PC-3 (cell line): ENCODE measurements at places on chromosomes 5 and 9. TPM values are rescaled to one million over a fixed set of nuclear protein-coding genes. Genes with fewer than 3 reads are reported as not detected.

DNA sequence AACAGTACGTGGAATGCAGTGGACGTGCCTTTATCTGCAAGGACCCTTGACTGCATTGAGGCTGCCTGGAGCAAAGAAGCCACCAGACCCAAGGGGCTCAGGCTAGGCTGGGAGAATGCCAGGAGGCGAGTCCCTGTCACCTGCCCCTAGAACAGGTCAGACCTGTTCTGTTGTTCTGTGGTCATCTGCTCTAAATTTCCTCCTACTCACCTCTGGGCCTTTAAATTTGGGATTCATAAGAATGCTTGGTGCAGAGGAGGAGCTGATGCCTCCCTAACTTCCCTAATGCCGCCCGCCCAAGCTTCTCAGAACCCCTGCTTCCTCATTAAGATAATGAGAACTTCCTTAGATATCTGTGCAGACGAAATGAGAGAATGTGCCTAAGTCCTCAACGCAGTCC is 32.0 kb downstream of the DAPK1 start:
- no peaks in the 10 kb centered on the region for H3K36me3 ChIP-seq
- H3K27me3 ChIP-seq = no peaks in the 10 kb centered on the region; the same call in 1 of the 2 replicates
- no peaks in the 10 kb centered on the region for H3K4me1 ChIP-seq
- H3K4me3 ChIP-seq = no peak overlapping the region
- DNase-seq = no peak

ERBIN gene
- total RNA-seq = 38.9 and 40.6 TPM in 2 replicates

MUSK gene
- total RNA-seq = not detected in 2 replicates

GRCh38 chr5:54995168-54995567 is 9.8 kb upstream of the ESM1 start:
- H3K36me3 ChIP-seq = no peaks in the 10 kb centered on the region
- peaks cover 24% of the 10 kb centered on the region for H3K4me1 ChIP-seq
- DNase-seq = no peak
- no peak overlapping the region for H3K27ac ChIP-seq
- H3K4me3 ChIP-seq = no peak overlapping the region

GRCh38 chr9:137488327-137488653 is 29.2 kb upstream of the NSMF start:
- H3K36me3 ChIP-seq = no peaks in the 10 kb centered on the region
- H3K4me1 ChIP-seq = peaks cover 7% of the 10 kb centered on the region; the same call in 1 of the 2 replicates
- no peak overlapping the region for H3K4me3 ChIP-seq
- H3K27me3 ChIP-seq = no peaks in the 10 kb centered on the region

DNA sequence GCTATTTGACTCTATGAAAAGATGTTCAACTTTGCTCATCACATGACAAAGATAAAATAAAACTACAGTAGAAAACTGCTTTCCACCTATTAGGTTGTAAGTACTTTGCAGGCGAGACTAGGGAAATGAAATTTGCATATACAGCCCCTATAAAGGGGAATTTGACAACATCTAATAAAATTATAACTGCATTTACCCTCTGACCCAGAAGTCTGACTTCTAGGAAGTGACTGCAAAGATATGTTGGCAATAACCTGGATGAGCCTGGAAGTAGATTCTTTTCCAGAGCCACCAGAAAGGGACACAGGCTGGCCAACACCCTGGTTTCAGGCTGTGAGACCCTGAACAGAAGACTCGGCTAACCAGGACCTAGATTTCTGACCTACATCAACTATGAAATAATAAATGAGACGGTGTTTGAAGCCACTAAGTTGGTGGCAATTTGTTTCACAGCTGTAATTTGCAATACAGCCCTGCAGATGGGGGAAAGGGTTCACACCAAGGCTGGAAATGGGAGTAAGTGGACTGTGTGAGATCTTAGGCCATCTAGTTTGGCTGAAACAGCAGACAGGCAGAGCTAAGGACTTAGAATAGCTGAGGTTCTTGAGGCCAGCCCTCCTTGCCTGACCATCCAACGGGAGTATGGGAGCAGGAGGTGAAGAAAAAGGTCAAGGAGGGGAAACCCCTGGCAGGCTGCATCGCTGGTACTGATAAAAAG is 106.6 kb downstream of the SIL1 start:
- no peak overlapping the region for H3K4me3 ChIP-seq
- no peaks in the 10 kb centered on the region for H3K36me3 ChIP-seq
- DNase-seq = no peak
- H3K27me3 ChIP-seq = no peaks in the 10 kb centered on the region
- no peak overlapping the region for H3K27ac ChIP-seq
- H3K4me1 ChIP-seq = peaks cover 13% of the 10 kb centered on the region

GRCh38 chr5:34062419-34062818 is 19.4 kb upstream of the C1QTNF3 start:
- H3K4me1 ChIP-seq = no peaks in the 10 kb centered on the region
- H3K27me3 ChIP-seq = no peaks in the 10 kb centered on the region
- no peak overlapping the region for H3K4me3 ChIP-seq
- DNase-seq = no peak
- H3K36me3 ChIP-seq = no peaks in the 10 kb centered on the region

GRCh38 chr9:17813798-17814197 is 234.9 kb downstream of the SH3GL2 start:
- no peak overlapping the region for H3K27ac ChIP-seq
- DNase-seq = no peak
- H3K4me1 ChIP-seq = no peaks in the 10 kb centered on the region

DNA sequence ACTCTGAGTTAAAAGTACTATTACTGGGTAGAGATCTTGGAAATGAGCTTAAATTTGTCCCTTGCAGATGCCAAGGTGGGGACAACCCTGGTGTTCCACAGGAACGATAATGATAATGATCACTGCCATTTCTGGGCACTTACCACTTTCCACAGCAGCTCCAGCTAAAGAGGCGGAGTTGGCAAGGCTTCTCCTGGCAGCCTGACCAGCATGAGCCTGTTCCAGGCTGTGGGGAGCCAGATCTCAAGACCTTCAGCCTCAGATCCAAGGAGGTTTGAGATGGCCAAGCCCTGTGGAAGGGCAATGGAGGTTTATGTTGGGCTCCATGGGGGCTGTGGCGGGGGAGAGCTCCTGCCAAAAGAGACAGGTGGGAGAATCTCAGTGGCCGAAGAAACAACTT is 244.9 kb upstream of the MVB12B start:
- no peak overlapping the region for H3K4me3 ChIP-seq
- no peak for DNase-seq
- H3K27ac ChIP-seq = no peak overlapping the region
- H3K4me1 ChIP-seq = no peaks in the 10 kb centered on the region
- H3K36me3 ChIP-seq = no peaks in the 10 kb centered on the region

ATP10B gene
- total RNA-seq = not detected in 2 replicates

DNA sequence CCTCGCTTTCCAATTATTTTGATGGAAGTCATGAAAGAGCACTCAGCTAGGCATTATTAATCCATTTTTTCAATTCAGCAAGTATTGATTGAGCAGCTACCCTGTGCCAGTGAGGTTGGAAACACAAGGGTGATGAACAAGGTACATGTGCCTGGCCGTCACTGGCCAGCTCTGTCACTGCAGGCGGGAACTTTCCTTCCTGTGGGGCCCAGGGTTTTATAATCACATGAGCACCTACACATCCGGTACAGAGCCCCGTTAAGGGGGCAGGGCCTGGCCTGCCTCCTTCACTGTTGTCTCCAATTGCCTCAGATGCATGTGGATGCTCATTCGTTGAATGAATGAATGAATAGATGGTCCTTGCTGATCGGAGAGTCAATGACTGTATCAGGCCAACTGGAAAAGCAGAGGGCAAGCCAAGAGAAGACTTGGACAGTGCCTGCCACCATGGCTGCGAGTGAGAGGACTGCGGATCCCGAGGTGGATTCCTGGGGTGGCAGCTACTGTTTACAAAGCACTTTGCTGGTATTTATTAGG is 55.9 kb upstream of the KCNMB1 start:
- DNase-seq = no peak
- no peaks in the 10 kb centered on the region for H3K27me3 ChIP-seq
- no peaks in the 10 kb centered on the region for H3K4me1 ChIP-seq
- no peak overlapping the region for H3K4me3 ChIP-seq

GRCh38 chr5:116441223-116441622 is 133.4 kb downstream of the SEMA6A start:
- H3K4me1 ChIP-seq = peaks cover 16% of the 10 kb centered on the region
- DNase-seq = peak; percentile 6
- no peaks in the 10 kb centered on the region for H3K27me3 ChIP-seq
- H3K36me3 ChIP-seq = no peaks in the 10 kb centered on the region
- no peak overlapping the region for H3K4me3 ChIP-seq

TBC1D2 gene
- 7.4 and 8.2 TPM in 2 replicates for total RNA-seq

DNA sequence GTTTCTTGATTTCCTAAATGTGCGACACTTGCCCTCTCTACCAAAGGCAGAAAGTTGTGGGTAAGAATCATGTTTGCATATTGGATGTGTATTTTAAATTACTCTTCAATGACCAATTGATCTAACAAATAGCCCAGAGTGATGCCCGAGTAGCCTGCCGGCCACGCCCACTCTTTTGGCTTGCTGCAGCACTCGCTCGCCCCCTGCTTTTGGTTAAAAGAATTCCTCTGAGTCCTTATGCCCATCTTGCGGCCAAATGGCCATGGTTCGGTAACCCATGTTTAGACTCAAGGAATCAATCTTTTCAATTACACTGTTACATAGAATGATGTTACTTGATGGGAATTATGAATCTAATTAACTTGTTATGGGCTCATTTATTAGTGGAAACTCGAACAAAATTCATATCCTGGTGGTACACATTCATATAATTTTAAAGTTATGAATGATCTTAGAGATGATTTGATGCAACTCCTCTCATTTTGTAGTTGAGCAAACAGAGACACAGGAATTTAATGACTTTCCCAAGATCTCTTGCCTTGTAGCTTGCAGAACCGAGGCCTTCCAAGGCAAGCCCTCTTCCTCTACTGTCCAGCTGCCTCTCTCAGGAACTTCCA is 36.5 kb downstream of the PPIC start:
- no peaks in the 10 kb centered on the region for H3K4me1 ChIP-seq
- H3K27ac ChIP-seq = no peak overlapping the region
- no peaks in the 10 kb centered on the region for H3K27me3 ChIP-seq
- no peak overlapping the region for H3K4me3 ChIP-seq

IL5 gene
- total RNA-seq = not detected in 2 replicates

PRR16 gene
- 2.4 and 3.6 TPM in 2 replicates for total RNA-seq

PCYOX1L gene
- 11.9 and 12.8 TPM in 2 replicates for total RNA-seq

DBH gene
- not detected in 2 replicates for total RNA-seq

- DNase-seq = no peak
- H3K27ac ChIP-seq = no peak overlapping the region
- no peaks in the 10 kb centered on the region for H3K27me3 ChIP-seq
- no peak overlapping the region for H3K4me3 ChIP-seq
- no peaks in the 10 kb centered on the region for H3K36me3 ChIP-seq
Observed at GRCh38 chr5:35482167-35482755, 135.4 kb upstream of the SPEF2 start.

DNA sequence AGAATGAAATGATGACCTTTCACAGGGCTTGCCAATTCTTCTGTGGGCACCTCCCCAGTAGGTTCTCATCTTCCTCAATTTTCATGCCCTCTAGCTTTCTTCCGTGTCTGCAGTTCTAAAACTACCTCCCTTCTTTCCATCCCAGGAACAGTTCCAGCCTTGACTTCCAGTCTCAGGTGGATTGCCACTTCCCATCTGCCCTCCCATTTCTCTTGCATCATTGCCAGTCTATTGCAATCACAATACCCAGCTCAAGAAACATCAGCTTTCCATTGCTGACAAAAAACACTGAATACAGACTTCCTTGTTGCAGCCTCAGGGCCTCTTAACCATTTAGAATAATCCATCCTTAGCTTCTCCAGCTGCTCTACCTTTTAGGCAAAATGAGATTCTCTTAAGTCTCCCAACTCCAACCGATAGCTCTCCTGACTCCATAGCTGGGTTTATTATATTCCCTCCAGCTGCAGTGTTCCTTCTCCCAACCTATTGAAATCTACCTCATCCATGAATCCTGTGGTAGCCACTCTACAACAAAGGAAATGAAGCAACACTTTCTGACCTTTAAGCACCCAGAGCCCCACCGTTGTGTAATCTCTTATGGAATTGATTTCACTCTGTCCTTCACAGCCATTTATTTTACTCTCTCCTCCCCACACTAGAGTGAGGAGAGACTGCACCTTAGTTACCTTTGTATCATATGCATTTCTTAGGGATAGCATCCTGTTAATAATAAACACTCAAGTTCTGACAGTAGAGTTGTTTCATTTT is 75.6 kb upstream of the PCA3 start:
- H3K27ac ChIP-seq = no peak overlapping the region
- H3K36me3 ChIP-seq = no peaks in the 10 kb centered on the region
- DNase-seq = no peak
- peaks cover 14% of the 10 kb centered on the region; the same call in 1 of the 2 replicates for H3K27me3 ChIP-seq
- H3K4me1 ChIP-seq = no peaks in the 10 kb centered on the region

ARID3C gene
- total RNA-seq = 0.23 TPM in 1 of 2 replicates, not detected in the other

CDH10 gene
- total RNA-seq = not detected in 2 replicates

- no peaks in the 10 kb centered on the region for H3K36me3 ChIP-seq
- no peak overlapping the region for H3K27ac ChIP-seq
- DNase-seq = peak; percentile 18
- H3K4me1 ChIP-seq = peaks cover 5% of the 10 kb centered on the region; the same call in 1 of the 2 replicates
Observed at GRCh38 chr5:100790170-100790665, 112.9 kb downstream of the ST8SIA4 start.

DNA sequence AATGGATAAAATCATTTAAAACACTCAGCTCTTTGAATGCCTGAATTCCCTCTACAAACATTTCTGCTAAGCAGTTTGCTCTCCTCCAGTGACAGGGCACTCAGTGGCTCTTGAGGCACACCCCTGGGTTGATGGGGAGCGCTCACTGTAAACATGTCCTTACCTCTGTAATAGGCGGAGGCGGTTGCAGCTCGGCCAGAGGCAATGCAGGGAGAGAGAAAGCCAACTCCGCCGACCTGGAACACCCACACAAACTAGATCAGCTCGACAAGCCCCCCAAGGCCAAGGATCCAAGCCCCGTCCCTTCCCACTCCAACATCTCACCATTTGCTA is 329 bp downstream of the CDC23 start:
- no peak overlapping the region; the same call in 1 of the 2 replicates for H3K27ac ChIP-seq
- no peaks in the 10 kb centered on the region for H3K27me3 ChIP-seq
- H3K36me3 ChIP-seq = no peaks in the 10 kb centered on the region; the same call in 1 of the 2 replicates
- DNase-seq = no peak

GRCh38 chr5:168348084-168348414 is 56.6 kb downstream of the WWC1 start:
- H3K27me3 ChIP-seq = no peaks in the 10 kb centered on the region
- peak overlapping the region; percentile 40 for H3K27ac ChIP-seq
- peaks cover 6% of the 10 kb centered on the region; the same call in 1 of the 2 replicates for H3K36me3 ChIP-seq
- H3K4me3 ChIP-seq = no peak overlapping the region

EQTN gene
- not detected in 2 replicates for total RNA-seq

DNA sequence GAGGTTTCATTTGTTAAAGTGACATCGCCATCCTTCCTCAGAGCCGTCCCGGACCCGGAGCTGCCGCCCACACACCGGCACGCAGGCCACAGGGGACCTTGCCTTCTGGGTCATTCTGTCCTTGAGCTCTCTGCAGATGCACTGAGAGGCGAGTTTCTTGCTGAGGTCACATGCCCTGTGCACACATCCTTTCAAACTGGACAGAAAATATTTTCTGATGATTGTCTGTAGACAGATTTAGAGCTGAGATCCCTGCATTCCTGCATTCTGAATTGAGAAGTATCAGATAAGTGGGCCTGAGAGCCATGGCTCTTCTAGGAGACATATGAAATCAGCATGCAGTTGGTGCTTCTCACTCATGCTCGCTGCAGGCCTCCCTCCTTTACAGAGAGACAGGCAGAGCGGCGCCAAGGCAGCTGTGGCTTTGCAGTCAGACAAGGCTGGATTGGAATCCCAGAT is 25.4 kb downstream of the BOD1 start:
- H3K36me3 ChIP-seq = peaks cover 9% of the 10 kb centered on the region; the same call in 1 of the 2 replicates
- no peak overlapping the region for H3K27ac ChIP-seq
- no peaks in the 10 kb centered on the region for H3K27me3 ChIP-seq
- H3K4me1 ChIP-seq = no peaks in the 10 kb centered on the region
